ENCODE measurements at places on chromosomes 4 and X.

DNA sequence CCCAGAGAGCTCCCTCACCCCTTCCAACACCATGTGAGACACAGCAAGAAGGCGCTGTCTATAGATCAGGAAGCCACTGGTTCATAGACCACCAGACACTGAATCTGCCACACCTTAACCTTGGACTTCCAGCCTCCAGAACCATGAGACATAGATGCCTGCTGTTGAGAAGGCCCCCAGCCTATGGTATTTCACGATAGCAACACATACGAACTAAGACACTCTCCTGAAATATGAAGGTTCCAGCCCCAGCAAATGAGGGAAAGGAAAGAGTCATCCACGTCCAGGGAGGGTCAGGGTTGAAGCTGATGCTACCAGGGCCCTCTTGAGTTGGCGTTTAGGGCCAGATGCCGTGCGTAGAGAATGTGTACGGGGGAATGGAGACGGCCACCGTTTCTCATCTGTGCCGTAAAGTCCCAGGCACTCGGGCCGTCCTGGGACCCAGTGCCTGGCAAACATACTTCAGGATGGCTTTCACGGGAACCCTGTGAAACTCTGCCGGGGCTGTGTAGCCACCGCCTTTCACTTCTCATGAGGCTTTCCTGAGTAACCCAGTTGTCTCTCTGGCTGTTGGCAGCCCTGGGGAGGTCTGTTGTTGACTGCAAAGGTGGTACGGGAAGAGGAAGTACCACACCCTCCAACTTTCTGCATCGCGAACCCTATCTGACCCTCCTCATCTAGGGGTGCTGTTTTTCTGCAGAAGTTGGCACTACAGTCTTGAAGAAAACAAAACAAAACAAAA lies 17.7 kb upstream of the P2RY8 start:
- peak overlapping the region; percentile 60 for H3K27ac ChIP-seq
- H3K4me1 ChIP-seq: peaks cover 40% of the 10 kb centered on the region
- H3K4me3 ChIP-seq: peak overlapping the region; percentile 8
- H3K36me3 ChIP-seq: no peaks in the 10 kb centered on the region
- no peaks in the 10 kb centered on the region for H3K27me3 ChIP-seq

DNA sequence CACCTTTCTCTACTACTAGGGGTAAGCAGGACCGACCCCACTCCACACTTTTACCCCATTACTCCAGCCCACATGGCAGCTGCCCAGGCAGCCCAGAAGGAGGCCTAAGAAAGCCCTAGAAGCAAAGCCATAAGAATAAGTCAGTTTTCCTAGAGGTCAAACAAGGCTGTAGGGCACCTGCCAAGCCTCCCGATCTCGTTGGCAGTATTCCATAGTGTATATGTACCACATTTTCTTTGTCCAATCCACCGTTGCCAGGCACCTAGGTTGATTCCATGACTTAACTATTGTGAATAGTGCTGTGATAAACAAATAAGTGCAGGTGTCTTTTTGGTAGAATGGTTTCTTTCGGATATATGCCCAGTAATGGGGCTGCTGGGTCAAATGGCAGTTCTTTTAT lies 54.2 kb downstream of the RHOXF2B start:
- no peak for DNase-seq
- H3K36me3 ChIP-seq: no peaks in the 10 kb centered on the region
- H3K4me1 ChIP-seq: no peaks in the 10 kb centered on the region
- no peak overlapping the region for H3K27ac ChIP-seq
- H3K4me3 ChIP-seq: no peak overlapping the region

GRCh38 chrX:13489454-13489853 lies 79.9 kb upstream of the EGFL6 start:
- no peak overlapping the region for H3K4me3 ChIP-seq
- no peak for DNase-seq
- H3K36me3 ChIP-seq: no peaks in the 10 kb centered on the region
- H3K27me3 ChIP-seq: no peaks in the 10 kb centered on the region
- H3K27ac ChIP-seq: no peak overlapping the region

GRCh38 chr4:121255986-121256750 lies 92.0 kb upstream of the TNIP3 start:
- H3K4me3 ChIP-seq: no peak overlapping the region
- peaks cover 14% of the 10 kb centered on the region for H3K4me1 ChIP-seq
- DNase-seq: peak; percentile 10

Measured in effector memory CD4-positive, alpha-beta T cell (primary cell).